ENCODE measurements at places on chromosomes 7 and 10.

DNA sequence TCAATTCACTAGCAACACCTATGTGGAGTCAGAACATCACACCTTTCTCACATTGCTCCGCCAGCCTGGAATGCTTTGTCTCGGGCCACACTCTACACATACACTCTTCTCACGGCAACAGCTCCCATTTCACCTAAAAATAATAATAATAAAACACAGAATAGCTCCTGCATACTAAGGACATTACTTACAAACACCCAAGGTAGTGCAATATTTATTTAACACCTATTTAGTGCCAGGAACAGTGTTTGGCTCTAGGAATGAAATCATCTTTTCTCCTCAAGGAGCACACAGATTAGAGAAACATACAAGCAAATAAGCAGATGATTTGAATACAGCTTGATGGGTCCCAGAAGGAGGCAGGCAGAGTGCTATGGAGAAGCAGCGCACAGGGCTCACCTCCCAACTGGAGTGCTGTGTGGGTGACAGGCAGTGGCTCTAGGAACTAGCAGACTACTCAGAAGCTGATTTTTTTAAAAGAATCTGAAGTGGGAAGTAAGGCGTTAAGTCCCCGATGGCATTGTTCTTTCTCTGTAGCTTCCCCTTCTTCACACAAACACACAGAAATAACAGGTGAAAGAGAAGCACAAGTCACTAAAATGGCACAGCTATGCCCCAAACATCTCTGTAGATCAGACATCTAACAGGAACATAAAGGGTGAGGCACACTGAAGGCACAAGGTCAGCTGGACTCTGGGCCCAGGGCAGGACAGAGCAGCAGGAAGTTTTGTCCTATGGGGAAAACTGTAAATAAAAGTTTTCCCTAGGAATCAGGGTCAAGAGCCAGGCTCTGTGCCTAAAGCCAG, 16.7 kb downstream of the USP6NL start:
- DNase-seq, result no peak

- DNase-seq, result no peak
Observed at GRCh38 chr10:104117839-104118323, 4.1 kb upstream of the SFR1 start.

- no peak for DNase-seq
Observed at GRCh38 chr7:120181499-120181898, 91.5 kb upstream of the KCND2 start.

DNA sequence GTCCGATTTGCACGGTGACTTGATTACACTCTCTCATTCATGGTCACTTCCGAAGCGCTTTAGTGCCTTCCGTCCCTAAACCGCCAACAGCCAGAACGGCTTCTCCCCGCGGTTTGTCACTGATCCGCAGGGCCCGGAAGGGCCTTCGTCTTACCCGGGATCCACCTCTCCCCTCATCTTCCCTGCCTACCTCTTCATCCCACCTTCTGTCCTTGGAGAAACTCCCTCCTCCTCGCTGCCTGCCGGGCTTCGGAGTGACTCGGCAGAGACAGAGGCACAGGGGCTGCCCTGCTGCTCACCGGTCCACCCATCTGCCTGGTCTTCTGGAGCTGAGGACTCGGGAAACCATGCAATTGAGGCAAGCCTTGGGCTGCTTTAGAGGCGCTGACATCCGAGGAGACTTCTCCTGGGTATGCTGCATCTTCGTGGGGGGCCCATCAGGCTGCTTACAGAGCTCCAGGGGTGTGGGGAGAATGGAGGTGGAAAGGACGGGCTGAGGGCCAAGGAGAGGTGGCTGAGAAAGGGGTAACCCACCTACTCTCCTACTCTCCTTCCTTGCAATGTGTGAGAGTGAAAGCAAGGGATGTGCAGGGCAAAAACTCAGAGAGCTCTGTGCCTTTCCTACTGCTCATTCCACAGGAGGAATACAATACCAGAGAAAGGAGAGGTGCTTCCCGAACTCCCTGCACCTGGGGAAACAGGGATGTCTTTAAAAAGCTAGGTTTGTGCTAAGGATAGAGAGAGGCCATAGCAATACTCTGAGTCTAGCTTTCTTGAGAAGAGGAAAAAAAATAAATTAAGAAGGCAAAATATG, 1.0 kb upstream of the HOXA11 start:
- DNase-seq, result no peak

GRCh38 chr10:104109908-104110662, 11.9 kb upstream of the SFR1 start:
- no peak for DNase-seq

DNA sequence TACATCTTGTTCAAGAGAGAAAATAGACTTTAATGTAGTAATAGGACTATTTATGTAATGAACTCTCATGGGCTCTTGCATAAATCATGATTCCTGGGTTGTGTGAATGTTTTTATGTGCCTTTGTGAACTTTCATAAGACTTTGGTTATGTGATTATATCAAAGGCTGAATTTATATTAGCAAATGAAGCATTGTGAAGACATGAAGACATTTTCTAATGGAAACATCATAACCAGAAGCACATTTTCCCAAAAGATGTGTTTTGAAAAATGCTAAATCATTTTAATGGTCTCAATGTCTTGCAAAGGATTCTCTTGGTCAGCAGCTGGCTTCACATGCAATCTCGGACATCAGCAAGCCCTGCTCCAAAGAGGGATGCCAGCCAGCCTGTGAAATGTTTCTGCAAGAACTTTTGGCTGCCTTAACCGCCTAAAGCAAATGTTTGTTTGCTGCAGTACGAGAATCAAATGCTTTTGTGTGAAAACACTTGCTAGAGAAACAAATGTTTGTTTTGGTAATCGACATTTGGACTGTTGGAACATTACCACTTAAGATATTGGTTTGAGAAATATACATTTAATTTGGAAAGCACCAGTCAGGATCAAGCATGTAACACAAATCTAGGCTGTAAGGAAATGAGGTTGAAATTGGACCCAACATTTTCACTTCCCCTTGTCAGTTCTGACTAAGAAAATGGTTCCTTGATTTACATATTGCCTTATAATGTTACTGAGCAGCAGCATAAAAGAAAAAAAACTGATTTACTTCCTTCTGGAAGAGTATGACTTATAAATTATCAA, 102.1 kb downstream of the RTKN2 start:
- DNase-seq, result no peak

DNA sequence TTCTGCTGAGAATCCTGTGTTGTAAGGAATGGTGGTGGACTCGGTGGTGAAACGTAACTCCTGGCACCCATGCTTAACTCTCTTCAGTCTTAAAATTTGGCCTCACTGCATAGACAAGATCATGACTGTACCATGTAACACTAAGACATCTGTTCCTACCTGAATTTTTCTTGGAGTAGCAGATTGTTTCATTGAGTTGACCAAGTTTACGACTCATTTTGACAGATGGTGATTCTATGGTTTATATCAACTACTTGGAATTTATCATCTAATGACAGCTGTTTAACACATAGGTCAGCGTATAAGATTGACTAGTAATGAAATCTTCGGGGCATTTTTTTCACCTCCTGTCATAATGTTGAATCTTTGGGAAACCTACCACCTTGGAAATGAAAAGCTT, 184.2 kb downstream of the CELF2 start:
- no peak for DNase-seq

- DNase-seq, result no peak
Observed at GRCh38 chr7:36132012-36132411, 21.0 kb upstream of the EEPD1 start.

GRCh38 chr7:33644489-33644888, 260.9 kb upstream of the BMPER start:
- no peak for DNase-seq

DNA sequence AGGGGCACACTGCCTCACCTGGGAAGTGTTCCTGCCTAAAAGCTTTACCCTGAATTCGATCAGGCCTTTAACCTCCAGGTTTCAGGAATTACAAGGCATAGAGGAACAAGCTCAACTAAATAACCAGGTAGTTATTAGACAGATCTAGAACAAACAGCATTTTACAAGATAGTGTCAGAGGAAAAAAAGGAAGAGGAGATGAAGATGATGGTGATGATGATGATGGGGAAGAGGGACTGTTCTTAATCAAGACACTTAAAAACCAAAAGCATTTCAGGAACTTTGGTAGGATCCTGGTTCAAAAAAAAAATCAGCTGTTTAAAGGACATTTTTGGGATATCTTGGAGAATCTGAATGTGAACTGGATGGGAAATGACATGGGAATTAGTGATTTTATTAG, 11.5 kb downstream of the RBM17 start:
- DNase-seq, result no peak

- DNase-seq, result no peak
Observed at GRCh38 chr7:39651265-39651664, 27.9 kb downstream of the RALA start.

DNA sequence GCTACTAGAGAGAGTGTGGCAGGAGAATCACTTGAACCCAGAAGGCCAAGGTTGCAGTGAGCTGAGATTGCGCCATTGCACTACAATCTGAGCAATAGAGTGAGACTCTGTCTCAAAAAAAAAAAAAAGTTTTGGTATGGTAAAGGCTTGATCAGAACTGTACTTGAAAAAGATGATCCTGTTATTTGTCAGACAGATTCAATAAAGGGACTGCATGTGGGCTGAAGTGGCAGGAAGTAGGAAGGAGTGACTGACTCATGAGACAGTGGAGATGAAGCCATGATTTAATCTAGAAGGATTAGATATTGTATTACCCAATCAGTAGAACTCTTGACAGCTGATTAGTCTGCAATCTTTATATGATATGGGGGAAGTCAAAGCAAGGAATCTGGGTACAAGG, 2.7 kb upstream of the TMEM254 start:
- no peak for DNase-seq

DNA sequence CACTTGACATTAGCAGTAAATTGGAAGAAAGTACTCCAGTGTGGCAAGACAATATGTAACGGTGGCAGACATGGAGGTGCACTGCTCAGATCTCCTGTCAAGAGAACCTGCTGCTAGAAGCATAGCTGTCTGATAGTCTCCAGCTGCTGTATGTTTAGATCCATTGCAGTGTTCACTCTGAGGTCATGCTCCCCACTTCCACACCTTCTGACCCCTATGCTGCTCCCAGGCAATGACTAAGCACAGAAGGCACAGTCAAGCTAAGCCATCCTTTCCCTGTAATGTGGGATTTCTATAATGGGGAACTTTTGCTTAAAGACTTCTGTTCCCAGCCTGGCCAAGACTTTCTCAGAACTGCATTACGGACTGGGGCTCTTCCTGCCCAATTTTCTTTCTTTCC, 315.8 kb downstream of the HPSE2 start:
- no peak for DNase-seq

- no peak for DNase-seq
Observed at GRCh38 chr10:119059557-119059956, 21.1 kb downstream of the EIF3A start.

DNA sequence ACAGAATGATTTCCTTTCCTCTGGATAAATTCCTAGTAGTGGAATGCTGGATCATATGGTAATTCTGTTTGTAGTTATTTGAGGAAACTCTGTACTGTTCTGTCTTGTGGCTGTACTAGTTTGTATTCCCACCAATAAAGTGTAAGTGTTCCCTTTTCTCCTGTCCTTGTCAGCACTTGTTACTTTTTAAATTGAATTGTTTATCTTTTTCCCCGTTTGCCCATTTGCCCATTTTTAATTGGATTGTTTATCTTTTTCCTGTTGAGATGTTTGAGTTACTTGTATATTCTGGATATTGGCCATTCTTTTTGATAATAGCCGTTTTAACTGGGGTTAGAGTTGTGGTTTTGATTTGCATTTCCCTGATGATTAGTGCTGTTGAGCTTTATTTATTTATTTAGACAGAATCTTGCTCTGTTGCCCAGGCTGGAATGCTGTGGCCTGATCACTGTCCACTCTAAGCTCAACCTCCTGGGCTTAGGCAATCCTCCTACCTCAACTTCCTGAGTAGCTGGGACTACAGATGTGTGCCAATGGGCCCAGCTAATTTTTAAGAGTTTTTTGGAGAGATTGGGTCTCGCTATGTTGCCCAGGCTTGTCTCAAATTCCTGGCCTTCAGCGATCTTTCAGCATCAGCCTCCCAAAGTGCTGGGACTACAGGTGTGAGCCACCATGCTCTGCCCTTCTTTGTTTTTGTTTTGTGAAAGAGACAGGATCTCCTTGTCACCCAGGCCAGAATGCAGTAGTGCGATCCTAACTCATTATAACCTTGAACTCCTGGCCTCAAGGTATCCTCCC, 23.0 kb downstream of the BMPR1A start:
- DNase-seq, result no peak

All from CD4-positive, alpha-beta T cell treated with Interleukin-4 for 1 hour (primary cell).